ENCODE measurements at places on chromosomes 2 and 18. TPM values are rescaled to one million over a fixed set of nuclear protein-coding genes. Genes with fewer than 3 reads are reported as not detected.

Gene WNT10A
- not detected for total RNA-seq

Gene SPATA3
- not detected for total RNA-seq

Gene FECH
- total RNA-seq = 29.8 TPM

Gene GRB14
- total RNA-seq = 15.1 TPM

DNA sequence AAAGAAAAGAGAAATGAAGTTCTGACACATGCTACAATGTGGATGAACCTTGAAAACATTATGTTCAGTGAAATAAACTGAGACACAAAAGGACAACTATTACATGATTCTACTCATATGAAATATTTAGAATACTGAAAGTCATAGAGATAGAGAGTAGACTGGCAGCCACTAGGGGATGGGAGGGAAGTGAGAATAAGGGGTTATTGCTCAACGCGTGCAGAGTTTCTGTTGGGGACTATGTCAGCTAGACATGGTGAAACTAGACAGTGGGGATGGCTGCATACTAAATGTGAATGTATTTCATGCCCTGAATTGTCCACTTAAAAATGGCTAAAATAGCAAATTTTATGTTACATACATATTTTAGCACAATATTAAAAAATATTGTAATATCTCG is 108.7 kb upstream of the ATL2 start:
- DNase-seq = no peak

DNA sequence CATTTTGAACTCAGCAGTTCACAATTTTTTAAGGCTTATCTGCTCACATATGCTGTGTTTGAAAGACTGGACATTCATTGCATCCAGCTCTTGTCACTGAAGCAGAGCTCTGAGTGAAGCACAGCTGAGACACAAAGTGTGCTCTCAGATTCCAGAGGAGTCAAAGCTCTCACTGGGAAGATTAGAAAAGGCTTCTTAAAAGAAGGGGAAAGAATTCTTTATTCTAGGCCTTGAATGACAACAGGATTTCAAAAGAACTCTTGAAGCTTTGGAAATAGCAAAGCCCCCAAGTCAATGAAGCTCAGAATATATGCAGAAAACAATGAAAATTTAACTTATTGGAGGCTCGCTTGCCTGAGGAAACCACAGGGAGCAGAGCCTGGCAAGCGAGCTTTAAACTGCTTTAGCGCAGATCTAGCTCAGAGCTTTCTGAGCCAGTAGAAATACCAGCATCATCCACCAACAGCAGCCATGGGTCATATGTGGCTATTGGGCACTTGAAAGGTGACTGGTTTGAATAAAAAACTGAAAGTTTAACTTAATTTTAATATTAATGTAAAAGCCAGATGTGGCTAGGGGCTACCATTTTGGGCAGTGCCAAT is 369.7 kb downstream of the OSR1 start:
- no peak for DNase-seq

DNA sequence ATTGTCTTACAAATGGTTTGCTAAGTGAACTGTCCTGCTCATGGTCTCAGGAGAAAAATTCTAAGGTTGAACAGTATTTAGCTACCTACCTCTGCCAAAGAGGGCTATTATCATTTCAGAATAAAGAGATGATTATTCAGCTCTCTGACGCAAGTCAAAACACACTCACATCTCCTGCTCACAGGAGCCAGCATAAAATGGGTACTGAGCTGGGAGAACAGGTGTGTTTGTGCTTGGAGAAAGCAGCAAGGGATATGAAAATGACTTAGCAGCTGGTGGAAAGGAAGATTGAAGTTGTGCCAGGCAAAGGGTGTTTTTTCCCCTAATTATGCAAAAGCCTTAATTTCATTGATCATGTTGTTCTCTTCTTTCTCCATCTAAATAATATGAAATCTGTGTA is 47.3 kb upstream of the TANK start:
- no peak for DNase-seq

DNA sequence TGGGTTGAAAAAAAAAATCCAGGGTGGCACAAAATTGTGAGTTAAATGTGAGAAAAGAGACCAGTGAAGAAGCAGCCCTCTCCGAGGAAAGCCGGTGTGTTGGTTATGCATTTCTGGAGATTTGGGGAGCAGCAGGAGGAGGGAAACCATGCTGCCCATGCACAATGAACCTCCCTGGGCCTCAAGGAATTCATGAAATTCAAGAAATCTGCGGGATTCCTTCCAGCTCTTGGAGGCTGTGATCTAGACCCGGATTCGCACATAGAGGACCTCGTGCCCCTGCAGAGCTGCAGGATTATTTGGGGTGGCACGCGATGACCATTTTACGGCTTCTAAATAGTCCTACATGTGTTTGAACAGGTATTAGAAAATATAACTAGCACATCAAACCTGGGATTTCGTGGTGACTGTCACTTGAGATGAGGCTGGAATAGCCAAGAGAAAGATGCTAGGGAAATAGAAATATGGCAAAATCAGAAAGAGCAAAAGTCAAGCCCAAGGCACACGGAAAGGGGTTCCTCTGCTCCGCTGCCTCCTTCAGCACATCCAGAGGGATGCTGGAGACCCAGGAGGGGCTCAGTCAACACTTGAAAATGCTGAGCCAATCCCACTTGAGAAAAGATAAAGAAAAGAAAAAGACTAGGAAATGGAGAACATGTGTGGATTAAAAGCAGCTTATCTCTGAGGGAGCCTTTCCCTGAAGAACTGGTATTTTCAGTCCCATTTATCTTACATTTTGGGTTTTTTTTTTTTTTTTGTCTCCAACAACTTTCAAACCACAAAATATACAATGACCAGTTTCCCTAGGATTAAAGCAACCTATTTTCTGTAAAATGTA is 22.0 kb downstream of the KCTD1 start:
- no peak for DNase-seq

DNA sequence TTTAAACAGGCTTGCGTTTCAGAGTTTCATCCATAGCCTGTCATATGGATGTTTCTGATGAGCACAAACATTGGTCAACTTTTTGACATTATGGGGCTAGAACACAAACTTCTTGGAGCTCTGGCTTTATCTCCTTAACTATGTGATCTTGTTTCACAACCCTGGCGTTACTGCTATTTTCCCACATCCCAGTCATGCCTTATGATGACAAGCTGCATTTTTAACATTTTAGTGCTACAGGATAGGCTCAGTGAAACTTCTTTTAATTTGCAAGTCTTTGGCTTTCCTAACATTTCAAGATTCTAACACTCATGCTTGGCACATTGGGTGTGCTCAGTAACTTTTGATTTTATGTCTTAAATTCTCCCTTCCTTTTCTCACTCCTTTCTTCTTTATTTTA is 21.0 kb upstream of the PDE1A start:
- DNase-seq = no peak

- DNase-seq = no peak
Measured at GRCh38 chr2:174442546-174443510, 44.0 kb downstream of the GPR155 start.

DNA sequence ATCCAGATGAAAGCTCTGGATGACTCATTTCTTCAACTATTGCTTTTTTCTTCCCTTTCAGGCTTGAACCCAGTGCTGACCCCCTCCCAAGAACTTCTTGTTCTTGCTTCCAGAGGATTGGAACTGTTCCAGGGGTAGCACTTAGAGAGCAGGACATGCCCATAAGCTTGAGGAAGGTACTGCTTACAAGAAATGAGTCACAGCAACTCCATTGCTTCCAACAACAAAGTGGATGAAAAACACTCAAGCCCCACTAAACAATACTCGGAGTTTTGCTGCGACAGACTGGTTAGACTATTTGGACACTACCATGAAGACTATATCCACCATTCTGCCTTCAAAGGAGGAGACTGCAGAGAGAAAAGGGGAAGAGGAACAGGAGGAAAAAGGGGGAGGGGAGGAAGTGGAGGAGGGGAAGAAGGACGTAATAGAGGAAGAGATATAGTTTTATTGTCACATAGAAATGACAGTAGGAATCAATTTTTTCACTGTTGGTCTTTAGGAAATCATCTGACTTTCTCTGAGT is 1.6 kb upstream of the EPC2 start:
- DNase-seq = no peak
